ENCODE measurements at places on chromosomes 7 and 10.

GRCh38 chr10:4835494-4835918 is 9.5 kb downstream of the AKR1E2 start:
- no peaks in the 10 kb centered on the region for H3K4me1 ChIP-seq
- no peaks in the 10 kb centered on the region for H3K36me3 ChIP-seq
- no peak for DNase-seq
- H3K27me3 ChIP-seq = no peaks in the 10 kb centered on the region
- H3K4me3 ChIP-seq = no peak overlapping the region

DNA sequence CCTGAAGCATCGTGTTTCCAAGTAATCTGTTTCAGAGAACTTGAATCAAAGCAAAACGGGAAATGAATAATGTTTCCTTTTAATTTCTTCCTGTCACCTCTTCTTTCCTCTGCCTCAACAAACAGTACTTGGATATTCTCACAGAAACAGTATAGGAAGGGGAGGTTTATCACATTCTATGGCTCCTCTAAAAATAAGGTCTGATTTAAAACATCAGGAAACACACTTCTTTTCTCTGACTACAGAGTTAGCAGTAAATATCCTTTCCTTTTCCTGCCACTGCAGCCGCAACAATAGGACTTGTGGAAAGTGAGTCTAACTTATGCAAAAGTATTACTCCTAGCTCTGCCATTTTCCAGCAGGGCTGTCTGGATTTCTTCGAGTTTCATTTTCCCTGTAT is 62.3 kb downstream of the CH25H start:
- no peak overlapping the region for H3K27ac ChIP-seq
- no peaks in the 10 kb centered on the region for H3K36me3 ChIP-seq
- H3K4me1 ChIP-seq = no peaks in the 10 kb centered on the region

DNA sequence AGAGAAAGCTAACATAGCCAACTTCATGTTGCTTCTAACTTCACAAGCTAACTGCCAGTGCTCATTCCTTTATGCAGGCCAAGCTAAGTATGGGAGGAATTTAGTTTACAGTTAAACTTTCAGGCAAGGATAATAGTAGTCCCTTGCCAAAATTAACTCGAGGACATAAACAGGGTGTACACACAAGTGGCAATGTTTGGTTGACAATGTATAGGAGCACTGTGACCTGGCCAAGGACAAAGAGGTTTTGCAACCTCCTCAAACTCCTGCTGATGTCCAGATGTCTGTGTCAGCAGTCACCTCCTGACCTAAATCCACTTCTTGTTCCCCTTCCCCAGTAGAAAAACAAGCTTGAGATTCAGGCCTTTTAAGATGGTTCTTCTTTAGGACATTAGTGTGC is 494.6 kb upstream of the KLF6 start:
- no peaks in the 10 kb centered on the region for H3K27me3 ChIP-seq
- DNase-seq = no peak
- no peaks in the 10 kb centered on the region for H3K36me3 ChIP-seq
- H3K4me1 ChIP-seq = no peaks in the 10 kb centered on the region

DNA sequence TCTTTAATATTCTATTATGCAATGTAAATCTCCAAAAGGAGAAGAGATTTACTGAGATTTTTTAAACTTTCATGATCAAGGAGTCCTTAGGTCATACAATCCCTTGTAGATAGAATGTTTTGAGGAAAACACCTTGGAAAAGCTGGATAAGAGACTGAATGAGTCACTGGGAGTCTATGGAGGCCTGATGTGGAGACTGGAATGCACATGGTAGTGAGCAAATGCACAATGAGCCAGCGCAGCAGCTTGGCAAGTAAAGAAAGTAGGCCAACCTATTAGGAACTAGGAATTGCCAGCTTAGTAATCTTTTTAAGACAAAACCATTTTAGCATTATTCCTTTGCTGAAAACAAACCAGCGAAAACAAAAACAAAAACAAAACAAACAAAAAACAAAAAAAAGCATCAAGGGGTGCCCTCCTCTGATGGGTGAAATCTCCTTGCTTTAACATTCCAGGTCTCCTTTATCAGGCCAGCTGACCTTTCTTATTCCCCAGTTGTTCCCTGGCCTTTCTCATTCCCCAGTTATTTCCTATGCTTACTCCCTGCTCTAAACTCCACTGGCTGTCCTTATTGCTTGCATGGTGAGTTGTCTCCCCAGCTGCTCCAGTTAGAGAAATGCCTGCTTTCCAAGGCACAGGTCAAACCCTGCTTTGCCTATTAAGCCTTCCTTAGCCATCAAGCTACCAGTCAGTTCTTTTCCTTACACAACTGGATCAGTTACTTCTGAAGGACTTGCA is 135.8 kb downstream of the PLCE1 start:
- H3K4me3 ChIP-seq = no peak overlapping the region
- H3K4me1 ChIP-seq = no peaks in the 10 kb centered on the region
- H3K36me3 ChIP-seq = no peaks in the 10 kb centered on the region
- no peak for DNase-seq
- H3K27me3 ChIP-seq = no peaks in the 10 kb centered on the region

- H3K27ac ChIP-seq = no peak overlapping the region
- H3K4me3 ChIP-seq = no peak overlapping the region
- H3K4me1 ChIP-seq = no peaks in the 10 kb centered on the region
- H3K36me3 ChIP-seq = no peaks in the 10 kb centered on the region
- no peak for DNase-seq
Observed at GRCh38 chr10:17655009-17655408, 11.1 kb downstream of the STAM start.

GRCh38 chr10:128051548-128051947 is 74.7 kb downstream of the MKI67 start:
- no peaks in the 10 kb centered on the region for H3K36me3 ChIP-seq
- H3K4me3 ChIP-seq = no peak overlapping the region
- no peaks in the 10 kb centered on the region for H3K4me1 ChIP-seq
- H3K27ac ChIP-seq = no peak overlapping the region

- H3K36me3 ChIP-seq = no peaks in the 10 kb centered on the region
- no peaks in the 10 kb centered on the region for H3K27me3 ChIP-seq
- H3K27ac ChIP-seq = peak overlapping the region; percentile 35
Observed at GRCh38 chr10:87531908-87532622, 27.4 kb downstream of the MINPP1 start.

DNA sequence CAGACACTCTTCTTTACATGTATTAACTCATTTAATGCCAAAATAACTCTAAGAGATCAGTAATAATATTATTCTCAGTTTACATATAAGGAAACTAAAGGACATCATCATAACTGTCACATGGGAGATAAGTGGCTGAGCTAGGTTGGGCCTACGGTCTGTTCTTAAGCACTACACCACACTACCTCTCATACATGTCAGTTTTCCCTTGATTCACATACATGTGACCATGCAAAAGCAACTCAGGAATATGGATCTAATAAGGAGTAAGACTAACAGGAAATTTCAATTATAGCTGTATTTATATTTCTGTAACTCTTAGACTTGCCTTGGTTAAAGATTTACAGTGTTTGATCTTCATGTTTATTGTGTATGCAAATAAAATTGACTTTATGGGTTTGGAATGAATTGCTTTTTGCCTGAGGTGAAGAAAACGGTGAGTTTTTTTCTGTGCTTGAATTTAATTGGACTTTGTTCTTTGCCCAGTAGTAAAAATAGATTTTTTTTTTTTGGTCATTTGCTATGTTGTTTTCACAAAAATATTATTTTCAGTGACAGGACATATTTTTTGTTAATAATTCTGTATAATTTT is 69.7 kb downstream of the CYP51A1 start:
- no peaks in the 10 kb centered on the region for H3K27me3 ChIP-seq
- peaks cover 15% of the 10 kb centered on the region for H3K4me1 ChIP-seq
- H3K36me3 ChIP-seq = no peaks in the 10 kb centered on the region
- no peak overlapping the region for H3K4me3 ChIP-seq

GRCh38 chr10:17891435-17891834 is 60.3 kb upstream of the SLC39A12 start:
- H3K27ac ChIP-seq = no peak overlapping the region
- no peaks in the 10 kb centered on the region for H3K27me3 ChIP-seq
- no peak overlapping the region for H3K4me3 ChIP-seq
- no peaks in the 10 kb centered on the region for H3K4me1 ChIP-seq
- no peak for DNase-seq

DNA sequence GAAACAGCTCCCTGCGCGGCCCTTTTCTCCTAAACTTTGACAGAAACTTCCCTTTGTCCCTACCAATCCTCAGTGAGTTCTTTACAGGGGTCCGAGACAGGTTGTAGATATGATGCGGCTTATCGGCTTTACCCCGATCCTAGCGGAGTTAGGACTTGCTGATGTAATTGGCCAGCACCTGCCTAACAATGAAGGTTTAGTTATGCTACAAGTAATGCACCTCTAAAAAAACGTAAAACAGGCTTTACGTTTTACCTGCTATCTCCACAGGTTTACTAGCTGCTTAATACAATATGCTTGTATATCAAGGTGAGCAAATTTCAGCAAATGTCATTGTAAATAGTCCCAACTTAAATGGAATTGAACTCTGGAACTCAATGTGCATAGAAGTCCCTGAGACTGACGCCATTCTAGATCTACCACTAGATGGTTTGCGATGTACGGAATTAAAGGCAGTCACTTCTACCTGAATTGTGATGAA is 697 bp upstream of the SNX13 start:
- no peak for DNase-seq
- H3K27ac ChIP-seq = peak overlapping the region; percentile 92
- peak overlapping the region; percentile 81 for H3K4me3 ChIP-seq
- peaks cover 5% of the 10 kb centered on the region for H3K4me1 ChIP-seq
- H3K36me3 ChIP-seq = no peaks in the 10 kb centered on the region

- DNase-seq = no peak
- H3K4me1 ChIP-seq = no peaks in the 10 kb centered on the region
Observed at GRCh38 chr7:120774481-120774880, 83.5 kb downstream of the TSPAN12 start.

GRCh38 chr7:98687111-98687751 is 70.1 kb downstream of the NPTX2 start:
- no peak overlapping the region for H3K27ac ChIP-seq
- no peaks in the 10 kb centered on the region for H3K27me3 ChIP-seq
- no peak for DNase-seq
- no peaks in the 10 kb centered on the region for H3K4me1 ChIP-seq

GRCh38 chr7:1018334-1018695 is 26.0 kb upstream of the GPR146 start:
- H3K4me3 ChIP-seq = no peak overlapping the region
- H3K27ac ChIP-seq = no peak overlapping the region
- peak; percentile 22 for DNase-seq
- H3K27me3 ChIP-seq = no peaks in the 10 kb centered on the region
- H3K4me1 ChIP-seq = no peaks in the 10 kb centered on the region

- peaks cover 8% of the 10 kb centered on the region for H3K4me1 ChIP-seq
- H3K27ac ChIP-seq = peak overlapping the region; percentile 78
- no peak overlapping the region for H3K4me3 ChIP-seq
- DNase-seq = peak; percentile 45
- H3K36me3 ChIP-seq = peaks cover 8% of the 10 kb centered on the region
Observed at GRCh38 chr7:73735528-73735905, 3.1 kb downstream of the ABHD11 start.

GRCh38 chr7:75937958-75938786 is 23.2 kb downstream of the POR start:
- H3K27ac ChIP-seq = no peak overlapping the region
- no peaks in the 10 kb centered on the region for H3K4me1 ChIP-seq
- H3K27me3 ChIP-seq = no peaks in the 10 kb centered on the region
- H3K4me3 ChIP-seq = no peak overlapping the region
- peak; percentile 14 for DNase-seq

DNA sequence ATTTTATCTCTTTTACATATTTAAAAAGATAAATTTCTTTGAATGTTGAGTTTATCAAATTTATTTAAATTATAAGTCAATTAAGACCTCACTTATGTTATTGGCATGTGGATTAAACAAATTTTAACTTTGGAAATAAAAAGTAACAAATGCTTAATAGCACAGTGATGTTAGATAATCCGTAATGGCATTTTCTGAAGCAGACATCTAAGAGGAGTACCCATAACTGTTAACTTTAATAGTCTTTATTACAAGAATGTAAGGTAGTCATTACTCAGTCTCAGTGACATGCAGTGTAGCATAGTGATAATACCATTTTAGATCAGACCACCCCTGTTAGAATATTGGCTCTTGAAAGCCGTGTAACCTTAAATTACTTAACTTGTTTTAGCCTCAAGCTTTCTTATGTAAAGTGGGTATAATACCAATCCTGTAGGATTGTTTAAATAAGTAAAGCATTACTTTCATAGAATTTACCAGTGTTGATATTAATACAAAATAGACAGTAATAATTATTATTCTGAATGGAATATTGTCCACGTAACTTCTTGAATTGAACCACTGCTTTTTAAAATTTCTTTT is 4.3 kb downstream of the PHYHIPL start:
- H3K27me3 ChIP-seq = no peaks in the 10 kb centered on the region
- no peaks in the 10 kb centered on the region for H3K36me3 ChIP-seq
- peaks cover 11% of the 10 kb centered on the region for H3K4me1 ChIP-seq

GRCh38 chr10:15172306-15172840 is 3.9 kb upstream of the NMT2 start:
- H3K36me3 ChIP-seq = no peaks in the 10 kb centered on the region
- H3K4me3 ChIP-seq = no peak overlapping the region
- H3K27me3 ChIP-seq = no peaks in the 10 kb centered on the region
- peaks cover 15% of the 10 kb centered on the region for H3K4me1 ChIP-seq

DNA sequence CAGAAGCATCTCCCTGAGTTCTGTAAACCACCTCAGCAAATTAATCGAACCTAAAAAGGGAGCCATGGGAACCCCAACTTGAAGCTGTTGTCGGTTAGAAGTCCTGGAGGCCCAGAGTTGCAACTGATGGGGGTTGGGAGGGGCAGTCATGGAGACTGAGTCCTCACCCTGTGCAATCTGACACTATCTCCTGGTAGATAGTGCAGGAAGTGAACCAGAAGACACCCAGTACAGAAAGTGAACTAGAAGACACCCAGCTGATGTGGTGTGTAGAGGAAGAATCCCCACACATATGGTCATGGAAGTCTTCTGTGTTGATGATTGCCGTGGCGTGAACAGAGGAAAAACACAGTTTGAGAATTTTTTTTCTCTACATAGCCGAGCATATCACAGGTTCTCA is 58.8 kb upstream of the SRRM3 start:
- H3K4me1 ChIP-seq = peaks cover 5% of the 10 kb centered on the region
- H3K27me3 ChIP-seq = no peaks in the 10 kb centered on the region
- no peak for DNase-seq
- H3K4me3 ChIP-seq = no peak overlapping the region

DNA sequence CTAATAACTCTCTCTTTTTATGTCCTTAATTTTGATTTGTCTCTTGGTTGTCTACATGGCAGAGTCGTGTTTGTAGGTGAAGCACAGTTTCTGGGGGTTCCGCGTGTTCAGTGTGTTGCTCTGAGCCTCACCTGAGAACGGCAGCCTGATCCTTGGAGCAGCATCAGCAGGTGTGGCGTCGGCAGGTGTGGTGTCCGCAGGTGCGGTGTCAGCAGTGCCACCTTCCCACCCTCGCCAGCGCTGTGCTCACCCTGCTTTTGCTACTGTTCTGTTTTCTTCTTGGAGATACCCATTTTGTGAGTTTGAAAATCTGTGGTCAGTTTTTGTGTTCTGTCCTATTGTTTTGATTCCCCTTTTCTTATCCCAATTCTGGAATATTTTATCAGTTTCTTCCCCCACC is 406.6 kb downstream of the GLRX3 start:
- no peaks in the 10 kb centered on the region for H3K27me3 ChIP-seq
- no peak for DNase-seq

GRCh38 chr10:5435328-5435727 is 23.0 kb downstream of the NET1 start:
- H3K4me1 ChIP-seq = peaks cover 14% of the 10 kb centered on the region
- H3K27ac ChIP-seq = no peak overlapping the region
- H3K27me3 ChIP-seq = no peaks in the 10 kb centered on the region
- no peak for DNase-seq

GRCh38 chr10:126387931-126388911 is at the start of gene ADAM12:
TSS of gene ADAM12 (minus strand) at chr10:126388477. CDS start at chr10:126388145, 332 bp downstream.
- H3K36me3 ChIP-seq = no peaks in the 10 kb centered on the region
- no peak within 1 kb of the TSS for H3K27ac ChIP-seq
- H3K4me3 ChIP-seq = peak within 1 kb of the TSS; percentile 55
- no peaks in the 10 kb centered on the region for H3K4me1 ChIP-seq
